ENCODE measurements at places on chromosomes 13 and 19.

GRCh38 chr13:112616586-112617362, 28.8 kb upstream of the TUBGCP3 start:
- DNase-seq, result peak; percentile 29

DNA sequence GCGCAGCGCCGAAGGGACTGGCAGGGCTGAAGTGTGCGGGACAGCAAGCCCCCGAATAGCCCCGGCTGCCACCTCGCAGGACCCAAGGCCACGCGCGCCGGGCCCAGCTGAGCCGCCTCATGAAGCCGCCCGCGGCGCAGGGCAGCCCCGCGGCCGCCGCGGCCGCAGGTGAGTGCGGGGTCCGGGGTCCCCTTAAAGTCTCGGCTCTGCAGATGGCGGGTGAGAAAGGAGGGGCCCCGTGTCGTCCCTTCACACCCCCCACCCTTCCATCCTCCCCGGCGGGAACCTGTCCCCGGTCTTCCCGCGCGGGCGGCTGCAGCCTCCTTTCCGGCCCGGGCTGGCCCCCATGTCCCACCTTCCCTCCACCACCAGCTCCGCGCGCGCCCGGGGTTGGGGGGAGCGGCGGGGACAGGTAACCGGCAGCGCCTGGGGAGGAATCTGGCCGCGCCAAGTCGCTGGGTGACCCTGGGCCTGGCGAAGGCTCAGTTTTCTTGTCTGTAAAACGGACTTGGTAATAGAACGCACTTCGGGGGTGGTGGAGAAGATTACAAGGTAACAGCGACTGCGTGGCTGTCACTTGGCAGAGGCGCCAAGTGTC, 338 bp downstream of the RGCC start:
- no peak for DNase-seq

DNA sequence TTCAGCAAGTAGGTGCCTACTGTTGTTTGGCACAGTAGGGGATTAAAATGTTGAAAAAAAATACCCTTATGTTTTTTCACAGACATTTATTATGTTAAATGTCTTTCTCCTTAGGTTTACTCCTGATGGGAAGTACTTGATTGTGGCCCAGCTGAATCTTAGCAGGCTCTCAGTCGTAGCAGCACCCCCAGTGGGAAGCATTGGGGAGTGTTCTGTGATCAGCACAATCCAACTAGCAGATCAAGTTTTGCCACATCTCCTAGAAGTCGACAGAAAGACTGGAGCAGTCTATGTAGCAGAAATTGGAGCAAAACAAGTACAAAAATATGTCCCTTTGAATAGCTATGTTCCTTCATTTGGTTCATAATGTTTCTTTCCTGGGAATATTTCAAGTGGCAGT, 9.3 kb downstream of the NHLRC3 start:
- DNase-seq, result no peak

GRCh38 chr13:27549406-27549981, 70.8 kb downstream of the LNX2 start:
- no peak for DNase-seq

GRCh38 chr13:113554333-113554700, 30.2 kb upstream of the TFDP1 start:
- DNase-seq, result no peak

DNA sequence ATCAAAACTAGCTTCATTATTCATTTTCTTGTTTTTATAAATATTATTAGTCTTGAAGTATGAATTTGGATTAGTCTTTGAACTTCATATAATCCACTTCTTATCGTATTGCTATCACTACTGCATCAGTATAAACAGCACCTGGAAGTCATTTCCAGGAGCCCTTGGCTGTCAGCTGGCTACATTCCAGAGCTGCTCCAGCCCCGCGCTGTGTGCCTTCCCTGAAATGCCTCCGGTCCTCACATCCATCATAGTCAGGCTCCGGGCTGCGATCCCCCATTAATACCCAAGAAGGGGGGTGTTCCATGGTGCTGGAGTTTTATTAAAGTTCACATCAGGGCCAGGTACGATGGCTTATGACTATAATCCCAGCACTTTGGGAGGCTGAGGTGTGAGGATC, 124.3 kb upstream of the GJB6 start:
- no peak for DNase-seq

All from stimulated activated CD4-positive, alpha-beta T cell treated with anti-CD3 and anti-CD28 coated beads, Interleukin-2, amount 100 ng/mL, for 48 hours (primary cell).